HCT116 (cell line): ENCODE measurements at places on chromosomes 6 and 20. TPM values are rescaled to one million over a fixed set of nuclear protein-coding genes. Genes with fewer than 3 reads are reported as not detected.

- H3K4me1 ChIP-seq = peaks cover 2% of the 10 kb centered on the region; the same call in 1 of the 2 replicates
- H3K36me3 ChIP-seq = no peaks in the 10 kb centered on the region
- peaks cover 4% of the 10 kb centered on the region; the same call in 1 of the 2 replicates for H3K27me3 ChIP-seq
- no peak overlapping the region for H3K4me3 ChIP-seq
Observed at GRCh38 chr20:38883081-38883980, 42.9 kb upstream of the FAM83D start.

GRCh38 chr20:16352751-16353416 is 220.4 kb downstream of the KIF16B start:
- H3K27ac ChIP-seq = no peak overlapping the region
- no peaks in the 10 kb centered on the region for H3K36me3 ChIP-seq
- H3K4me1 ChIP-seq = no peaks in the 10 kb centered on the region
- no peak for DNase-seq
- H3K27me3 ChIP-seq = no peaks in the 10 kb centered on the region

DNA sequence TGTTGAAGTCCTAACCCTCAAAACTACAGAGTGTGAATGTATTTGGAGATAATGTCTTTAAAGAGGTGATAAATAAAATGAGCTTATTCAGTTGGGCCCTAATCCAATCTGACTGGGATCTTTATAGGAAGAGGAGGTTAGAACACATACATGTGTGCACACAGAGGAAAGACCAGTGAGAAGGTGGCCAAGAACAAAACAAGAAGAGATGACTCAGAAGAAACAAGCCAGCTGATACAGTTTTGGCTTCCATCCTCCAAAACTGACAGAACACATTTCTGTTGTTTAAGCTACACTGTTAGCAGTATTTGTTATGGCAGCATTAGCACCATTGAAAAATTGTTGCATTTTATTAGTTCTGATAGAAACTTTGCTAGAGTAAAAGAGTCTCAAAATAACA is 609.3 kb upstream of the IMPG1 start:
- no peak overlapping the region for H3K27ac ChIP-seq
- H3K36me3 ChIP-seq = no peaks in the 10 kb centered on the region
- H3K27me3 ChIP-seq = no peaks in the 10 kb centered on the region
- no peak overlapping the region for H3K4me3 ChIP-seq
- no peaks in the 10 kb centered on the region for H3K4me1 ChIP-seq

DNA sequence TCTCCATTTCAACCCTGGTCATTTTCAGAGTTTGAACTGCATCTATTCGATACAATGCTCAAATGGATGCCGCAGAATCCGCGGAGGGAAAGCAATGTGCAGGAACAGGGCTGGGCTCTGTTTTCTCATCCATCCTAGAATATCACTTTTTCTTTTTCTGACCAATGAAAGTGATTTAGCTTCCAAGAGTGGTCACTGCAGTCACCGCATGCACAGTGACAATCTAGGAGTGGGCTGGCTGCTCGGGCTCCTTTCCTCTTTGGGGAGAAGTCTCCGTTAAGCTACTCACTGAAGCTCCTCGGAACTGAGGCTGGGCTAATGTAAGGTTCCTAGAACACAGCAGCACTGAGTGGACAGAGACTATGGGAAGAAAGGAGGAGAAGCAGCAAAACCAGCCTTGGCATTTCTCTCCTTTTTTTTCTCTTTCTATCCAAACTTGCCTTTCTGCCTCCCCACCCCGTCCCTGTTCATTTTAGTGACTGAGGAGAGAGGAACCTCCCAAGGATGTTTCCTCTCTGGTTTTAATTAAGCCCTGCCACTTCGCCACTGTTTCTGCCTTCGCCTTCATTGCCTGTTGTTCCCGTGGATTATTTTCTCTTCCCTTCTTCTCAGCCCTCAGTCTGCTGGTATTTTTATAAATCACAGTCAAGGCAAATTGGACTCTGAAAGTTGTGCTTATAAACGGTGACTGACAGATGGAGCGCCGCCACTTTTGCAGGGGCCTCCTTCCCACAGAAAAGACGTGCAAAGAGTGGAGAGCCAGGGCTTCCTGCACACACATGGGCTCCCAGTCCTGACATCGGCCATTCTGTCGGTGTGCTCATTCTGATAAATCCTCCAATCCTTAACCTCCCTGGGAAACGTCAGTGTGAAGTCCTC is 41.1 kb downstream of the RAMACL start:
- no peak overlapping the region for H3K27ac ChIP-seq
- DNase-seq = no peak
- no peaks in the 10 kb centered on the region for H3K36me3 ChIP-seq

DNA sequence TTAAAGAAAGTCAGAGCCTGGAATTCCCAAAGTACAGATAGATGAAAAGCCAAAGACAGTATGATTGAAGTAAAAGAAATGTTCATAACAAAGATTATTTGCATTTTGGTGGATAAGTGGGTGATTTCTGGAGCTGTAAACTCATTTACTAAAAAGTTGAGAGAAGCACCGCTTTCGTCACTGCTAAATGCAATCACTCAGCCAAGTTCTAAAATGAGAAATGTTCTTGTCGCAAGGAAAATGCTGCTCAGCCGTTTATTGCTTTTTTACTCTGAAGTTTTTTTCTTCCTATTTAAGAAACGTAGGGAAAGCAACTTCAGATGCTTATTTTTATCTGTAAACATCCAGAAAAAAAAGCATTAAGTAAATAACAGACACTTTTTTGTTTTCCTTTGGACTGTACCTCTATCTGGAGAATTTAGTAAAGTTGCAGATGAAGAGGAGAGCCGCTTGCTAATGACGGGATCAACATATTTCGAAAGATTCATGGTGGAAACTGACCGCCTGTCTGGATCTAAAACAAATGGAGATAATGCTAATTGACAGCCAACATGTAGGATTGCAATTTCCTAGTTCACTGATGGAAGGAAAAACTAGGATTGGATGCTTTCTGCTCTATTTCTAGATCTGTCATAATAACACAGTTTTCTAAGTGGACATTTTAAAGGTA is 93.8 kb upstream of the BCLAF1 start:
- H3K36me3 ChIP-seq = no peaks in the 10 kb centered on the region
- H3K27ac ChIP-seq = no peak overlapping the region
- H3K4me1 ChIP-seq = no peaks in the 10 kb centered on the region
- no peaks in the 10 kb centered on the region for H3K27me3 ChIP-seq

Gene HDGFL1
- not detected for total RNA-seq

Gene ZSCAN23
- total RNA-seq = not detected

Gene TSHZ2
- total RNA-seq = 0.07 TPM

Gene CNBD2
- 3.1 TPM for total RNA-seq

Gene COL9A1
- total RNA-seq = not detected
